HFF-Myc (cell line): ENCODE measurements at places on chromosomes 7 and 10.

DNA sequence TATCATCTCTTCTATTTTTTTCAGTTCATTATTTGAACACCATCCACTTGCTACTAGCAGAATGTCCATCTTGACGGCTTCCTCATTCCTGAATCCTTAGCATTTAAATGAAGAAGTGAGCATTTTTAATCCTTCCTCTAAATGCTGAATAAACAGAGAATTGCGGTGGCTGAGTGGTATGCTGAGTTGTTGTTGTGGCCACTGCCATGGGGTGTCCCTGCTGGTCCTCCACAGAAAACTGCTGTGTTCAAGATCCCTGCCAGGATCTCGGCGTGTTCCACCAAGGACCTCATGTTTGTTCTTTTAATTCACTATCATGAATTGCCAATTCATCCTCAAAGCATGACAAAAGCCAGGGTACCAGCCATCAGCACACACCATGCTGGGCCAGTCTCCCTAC, 48.9 kb upstream of the HABP2 start:
- DNase-seq, result no peak

DNA sequence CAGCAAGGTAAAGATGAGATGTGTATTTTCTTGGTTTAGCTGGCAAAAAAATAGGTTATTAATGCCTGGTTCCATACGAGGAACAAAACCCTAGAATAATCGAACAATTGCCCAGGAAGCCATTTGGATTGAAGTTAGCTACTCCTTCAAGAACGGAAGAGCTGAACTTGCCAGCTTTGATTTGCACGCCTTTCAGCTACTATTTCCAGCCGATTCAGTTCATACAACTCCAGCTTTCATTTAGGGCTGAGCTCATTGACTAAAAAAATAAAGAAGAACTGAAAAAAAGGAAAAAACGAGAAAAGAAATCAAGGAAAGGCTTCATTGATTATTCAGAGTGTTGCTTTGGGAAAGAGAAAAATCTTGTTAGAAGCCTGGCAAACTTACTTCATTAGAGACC, 60.4 kb downstream of the PTN start:
- no peak for DNase-seq

DNA sequence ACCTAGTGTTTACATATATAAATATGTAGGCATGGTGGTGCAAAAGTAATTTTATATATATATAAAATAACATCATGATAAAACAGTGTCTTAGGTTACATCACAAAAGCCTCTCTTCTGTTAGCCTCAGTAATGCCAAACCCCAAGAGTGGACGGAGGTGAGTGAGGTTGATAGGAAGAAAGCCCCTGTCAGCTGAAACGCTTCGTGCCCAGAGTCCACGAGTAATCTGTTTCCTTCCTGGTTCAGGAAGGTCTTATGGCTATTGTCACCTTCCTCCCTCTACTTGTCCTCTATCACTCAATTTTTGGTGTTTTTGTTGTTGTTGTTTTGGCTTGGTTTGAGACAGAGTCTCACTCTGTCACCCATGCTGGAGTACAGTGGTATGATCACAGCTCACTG, 41.5 kb downstream of the THNSL1 start:
- DNase-seq, result no peak

GRCh38 chr10:926075-926698, 5.3 kb downstream of the LARP4B start:
- no peak for DNase-seq

- DNase-seq, result no peak
Observed at GRCh38 chr7:69699931-69700330, 101.7 kb downstream of the AUTS2 start.

DNA sequence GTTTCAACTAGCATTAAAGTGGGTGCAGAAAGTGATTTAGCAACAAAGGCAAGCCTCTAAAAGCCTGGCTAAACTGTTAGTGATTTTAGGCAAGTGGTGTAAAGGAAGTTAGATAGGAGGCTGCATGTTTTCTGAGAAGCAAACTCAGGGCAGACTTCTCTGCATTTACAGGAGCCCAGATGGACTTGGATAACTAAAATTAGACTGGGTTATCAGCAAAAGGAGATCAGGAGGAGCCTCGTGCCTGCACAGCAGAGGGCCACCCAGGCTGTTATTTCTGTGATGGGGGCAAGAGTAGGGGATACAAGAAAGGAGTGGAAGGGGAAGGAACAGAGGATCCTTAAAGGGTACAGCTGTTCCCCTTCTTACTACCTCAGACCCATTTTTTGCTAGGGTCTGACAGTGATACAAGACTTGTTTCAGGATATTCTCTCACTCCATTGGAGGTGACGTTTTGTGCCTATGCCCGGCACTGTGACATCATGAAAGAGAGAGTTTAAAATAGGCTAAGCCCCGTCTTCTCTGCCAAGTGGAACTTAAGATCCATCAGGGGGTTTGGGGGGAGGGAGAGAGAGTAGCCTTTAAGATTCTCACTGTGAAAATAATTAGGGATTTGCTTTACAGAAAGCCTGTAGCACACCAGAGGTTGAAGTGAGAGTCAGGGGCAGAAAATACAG, 49.6 kb upstream of the PDCD4 start:
- no peak for DNase-seq

- DNase-seq, result no peak
Observed at GRCh38 chr7:68504716-68505115, 1093.6 kb upstream of the AUTS2 start.

DNA sequence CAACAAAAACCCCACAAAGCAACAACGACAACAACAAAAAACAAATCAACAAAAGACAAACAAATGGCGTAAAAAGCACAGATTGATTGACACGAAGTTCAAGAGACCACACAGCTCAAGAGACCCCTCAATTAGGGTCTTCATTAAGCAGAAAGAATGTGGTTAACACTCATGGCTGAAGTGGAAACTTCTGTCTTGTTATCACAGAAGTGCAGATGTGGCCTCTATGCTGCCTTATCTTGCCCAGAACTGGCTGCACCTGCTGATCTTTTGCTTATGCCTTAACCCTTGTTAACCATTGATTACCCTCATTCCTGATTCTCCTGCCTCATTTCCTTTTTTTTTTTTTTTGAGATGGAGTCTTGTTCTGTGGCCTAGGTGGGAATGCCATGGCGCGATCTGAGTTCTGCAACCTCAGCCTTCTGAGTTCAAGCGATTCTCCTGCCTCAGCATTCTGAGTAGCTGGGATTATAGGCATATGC, 3.5 kb upstream of the DAGLB start:
- DNase-seq, result no peak

DNA sequence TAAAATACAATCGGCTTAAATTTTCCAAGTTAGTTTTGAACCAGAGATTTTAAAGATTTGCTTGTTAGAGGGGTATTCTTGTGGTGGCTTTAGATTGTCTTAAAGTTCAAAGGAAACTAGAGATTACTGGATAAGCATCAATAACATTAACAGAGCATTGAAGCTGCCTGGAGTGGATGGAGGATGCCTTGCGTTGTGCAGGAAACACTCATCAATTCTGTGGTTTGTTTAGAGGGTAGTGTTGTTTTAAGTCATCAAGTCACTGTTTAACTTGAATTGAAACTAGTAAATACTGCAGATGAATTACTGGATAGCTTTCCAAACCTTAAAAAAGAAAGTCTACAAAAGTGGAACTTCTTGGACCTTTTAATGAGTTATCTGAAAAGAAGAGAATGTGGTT, 218.6 kb downstream of the CELF2 start:
- no peak for DNase-seq

GRCh38 chr10:124716369-124716768, 27.8 kb downstream of the FAM53B start:
- DNase-seq, result no peak

DNA sequence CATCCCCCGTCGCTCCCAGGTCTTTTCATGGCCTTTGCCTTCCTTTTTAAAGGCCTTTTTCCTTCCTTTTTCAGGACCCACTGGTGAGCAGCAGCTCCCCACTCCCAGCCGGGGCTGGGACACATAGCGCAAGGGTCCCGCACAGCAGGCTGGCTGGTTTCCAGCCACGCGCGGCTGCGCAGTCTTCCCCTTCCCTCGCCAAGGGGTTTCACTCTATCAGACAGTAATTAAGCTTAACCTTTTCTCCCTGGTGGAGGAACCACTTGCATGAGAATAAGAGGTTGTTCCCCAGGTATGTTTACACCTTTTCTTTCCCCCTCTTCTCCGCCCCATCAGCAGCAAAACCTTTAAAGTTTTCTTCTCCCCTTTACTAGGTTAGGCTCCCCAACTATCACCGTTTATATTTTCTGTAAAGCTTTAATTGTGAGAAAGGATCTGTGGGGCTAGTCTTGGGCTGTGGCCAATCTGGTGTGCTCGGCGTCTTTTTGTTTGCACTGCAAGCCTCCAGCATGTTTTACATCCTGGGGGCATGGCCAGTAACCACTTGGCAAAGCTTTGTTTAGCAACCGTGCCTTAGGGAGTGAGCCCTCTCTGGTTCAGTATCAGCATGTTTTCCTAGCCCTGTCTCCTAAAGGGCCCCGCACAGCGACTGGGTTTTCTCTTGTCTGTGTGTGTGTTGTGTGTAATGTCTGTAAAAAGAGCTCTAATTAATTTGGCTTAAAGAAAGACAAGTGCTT, 219.6 kb downstream of the PHF14 start:
- no peak for DNase-seq

GRCh38 chr10:123988694-123989093, 97.1 kb upstream of the CPXM2 start:
- DNase-seq, result no peak
